T-helper 1 cell treated with Interleukin-12 subunit alpha and Interleukin-12 subunit beta and Interleukin-4 antibody, amounts not matched to agents 30 ng/mL and 1 ng/mL, for 36 hours (primary cell): ENCODE measurements at places on chromosomes 1 and 21. TPM values are rescaled to one million over a fixed set of nuclear protein-coding genes. Genes with fewer than 3 reads are reported as not detected.

TRIM63 gene
- not detected in 2 replicates for total RNA-seq

NKAIN1 gene
- 0.07 TPM in 1 of 2 replicates, not detected in the other for total RNA-seq

GUCA2A gene
- total RNA-seq: not detected in 2 replicates

BRINP3 gene
- not detected in 2 replicates for total RNA-seq

SESN2 gene
- 15.0 and 16.9 TPM in 2 replicates for total RNA-seq

TMCO4 gene
- total RNA-seq: 14.7 and 16.8 TPM in 2 replicates

RHOU gene
- total RNA-seq: 8.8 TPM in 2 replicates

CDC20 gene
- total RNA-seq: 95.9 and 103 TPM in 2 replicates

IRF6 gene
- total RNA-seq: 0.15 TPM in 1 of 2 replicates, not detected in the other

FMOD gene
- 0.15 and 0.39 TPM in 2 replicates for total RNA-seq

ARTN gene
- total RNA-seq: 0.32 and 0.85 TPM in 2 replicates

TMEM51 gene
- 0.10 and 0.24 TPM in 2 replicates for total RNA-seq

SLC27A3 gene
- total RNA-seq: 21.0 and 22.5 TPM in 2 replicates

HAO2 gene
- total RNA-seq: not detected in 2 replicates

CLCNKB gene
- total RNA-seq: not detected in 2 replicates

LDLRAP1 gene
- total RNA-seq: 22.6 and 23.3 TPM in 2 replicates

SLC16A4 gene
- 0.15 and 0.56 TPM in 2 replicates for total RNA-seq

GCSAML gene
- not detected in 2 replicates for total RNA-seq

HSD3B1 gene
- not detected in 2 replicates for total RNA-seq

SH3BGRL3 gene
- total RNA-seq: 739 and 749 TPM in 2 replicates

NOL9 gene
- total RNA-seq: 53.8 and 54.5 TPM in 2 replicates

KRTAP27-1 gene
- not detected in 2 replicates for total RNA-seq

B4GALT2 gene
- total RNA-seq: 14.9 and 16.1 TPM in 2 replicates

RNU1-4 gene
- total RNA-seq: 2,156 and 2,251 TPM in 2 replicates

ADAM30 gene
- not detected in 2 replicates for total RNA-seq

PROK1 gene
- 0.15 TPM in 1 of 2 replicates, not detected in the other for total RNA-seq

NHLH1 gene
- total RNA-seq: 0.85 and 0.93 TPM in 2 replicates

KCNJ9 gene
- not detected in 2 replicates for total RNA-seq

CLCA4 gene
- total RNA-seq: not detected in 2 replicates

SMYD3 gene
- 20.2 and 24.1 TPM in 2 replicates for total RNA-seq

TNFAIP8L2 gene
- 34.5 and 37.2 TPM in 2 replicates for total RNA-seq

AKR7A3 gene
- total RNA-seq: 1.6 and 2.0 TPM in 2 replicates

ZFP69B gene
- total RNA-seq: 5.9 and 6.3 TPM in 2 replicates
